ENCODE measurements at places on chromosomes 6 and 20. TPM values are rescaled to one million over a fixed set of nuclear protein-coding genes. Genes with fewer than 3 reads are reported as not detected.

DNA sequence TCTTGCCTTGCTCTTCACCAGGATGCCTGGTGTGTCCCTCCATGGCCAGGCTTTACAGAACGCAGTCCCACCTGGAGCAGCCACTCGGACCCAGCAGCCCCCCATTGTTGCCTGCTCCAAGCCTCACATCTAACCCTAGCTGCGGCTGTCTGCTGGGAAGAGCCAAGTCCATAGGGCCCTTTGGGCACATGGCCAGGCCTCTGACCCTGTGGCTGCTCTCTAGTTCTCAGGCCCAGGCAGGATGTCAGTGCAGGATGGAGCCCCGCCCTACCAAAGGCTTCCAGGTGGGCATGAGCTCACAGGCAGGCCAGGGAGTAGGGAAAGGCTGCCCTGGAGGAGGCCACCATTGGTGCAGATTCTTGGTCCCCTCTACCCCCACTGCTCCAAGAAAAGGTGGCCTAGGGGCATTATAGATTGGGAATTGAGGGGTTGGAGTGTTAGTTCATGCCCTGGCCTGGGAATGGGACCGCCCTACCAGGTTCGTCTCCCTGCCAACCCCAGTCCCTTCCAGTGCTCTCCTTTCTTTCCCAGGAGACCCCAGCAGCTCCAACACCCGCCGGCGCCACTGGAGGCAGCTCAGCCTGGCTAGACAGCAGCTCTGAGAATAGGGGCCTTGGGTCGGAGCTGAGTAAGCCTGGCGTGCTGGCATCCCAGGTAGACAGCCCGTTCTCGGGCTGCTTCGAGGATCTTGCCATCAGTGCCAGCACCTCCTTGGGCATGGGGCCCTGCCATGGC is 18.7 kb downstream of the MAVS start:
- no peak for DNase-seq

- no peak for DNase-seq
These were observed 80.4 kb downstream of the TBXT start for GRCh38 chr6:166087246-166087645.

Gene COX4I2
- 21.2 TPM for total RNA-seq

- no peak for DNase-seq
These were observed 192.2 kb upstream of the SYNDIG1 start for GRCh38 chr20:24277196-24277595.

- DNase-seq, result no peak
These were observed 9.6 kb downstream of the KCNQ5 start for GRCh38 chr6:72631480-72631879.

Gene OOEP
- total RNA-seq, result not detected

GRCh38 chr6:154433477-154434241 is 76.8 kb downstream of the CNKSR3 start:
- DNase-seq, result no peak

DNA sequence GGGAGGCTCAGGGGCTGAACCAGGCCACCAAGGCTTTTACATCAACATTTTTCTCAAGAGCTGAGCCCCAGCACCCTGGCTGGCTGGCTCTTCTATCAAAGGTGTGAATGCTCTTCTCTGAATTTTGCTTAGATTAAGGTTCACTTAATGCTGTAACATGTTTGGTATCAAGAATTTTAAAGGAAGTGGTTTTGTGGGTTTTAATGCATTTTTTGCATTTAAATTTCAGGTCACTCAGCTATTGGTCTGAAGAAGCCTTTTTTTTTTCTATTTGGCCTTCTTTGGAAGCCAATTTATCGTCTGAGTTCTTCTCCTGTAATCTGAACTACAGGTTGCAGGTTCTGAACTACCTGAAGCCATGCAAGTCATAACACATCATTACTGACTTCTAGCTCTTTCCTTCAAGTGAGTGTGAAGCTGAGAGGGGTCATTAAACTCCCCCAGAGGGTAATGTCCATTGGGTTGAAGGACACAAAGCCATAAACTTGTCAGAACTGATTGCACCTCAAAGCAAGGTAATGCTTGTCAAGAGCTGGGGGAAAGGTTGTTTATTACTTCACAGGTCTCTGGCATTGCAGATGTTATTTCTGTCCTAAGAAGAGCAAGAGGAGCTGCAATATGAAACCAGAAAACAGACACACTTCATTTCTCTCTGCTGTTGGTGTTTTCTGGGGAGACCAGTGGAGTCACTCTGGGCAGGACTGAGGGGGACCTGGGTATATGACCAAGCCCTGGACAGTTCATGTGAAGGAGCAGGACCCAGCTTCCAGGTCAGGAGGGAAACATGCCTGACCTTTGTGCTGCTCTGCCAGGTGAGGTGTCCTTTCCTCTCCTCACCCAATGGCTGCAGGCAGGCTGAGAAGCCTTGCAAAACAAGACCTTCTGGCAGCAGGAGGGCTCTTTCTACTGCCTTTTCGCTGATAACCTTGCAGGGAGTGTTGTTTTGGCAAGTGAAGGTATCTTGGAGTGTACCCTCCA is 26.1 kb upstream of the NEDD9 start:
- no peak for DNase-seq
